ENCODE measurements at places on chromosomes 16 and 17. TPM values are rescaled to one million over a fixed set of nuclear protein-coding genes. Genes with fewer than 3 reads are reported as not detected.

GOSR2 gene
- 66.5 TPM for total RNA-seq

YBX2 gene
- not detected for total RNA-seq

- no peak overlapping the region for H3K27ac ChIP-seq
- no peaks in the 10 kb centered on the region for H3K36me3 ChIP-seq
- H3K4me1 ChIP-seq: peaks cover 10% of the 10 kb centered on the region
Measured at GRCh38 chr17:43384476-43384862, 14.3 kb upstream of the ARL4D start.

- H3K4me3 ChIP-seq: no peak overlapping the region
- no peaks in the 10 kb centered on the region for H3K36me3 ChIP-seq
- DNase-seq: no peak
- H3K27ac ChIP-seq: no peak overlapping the region
- H3K4me1 ChIP-seq: no peaks in the 10 kb centered on the region
Measured at GRCh38 chr17:81189670-81190530, 23.9 kb upstream of the AATK start.

KIF1C gene
- total RNA-seq: 254 TPM

DNA sequence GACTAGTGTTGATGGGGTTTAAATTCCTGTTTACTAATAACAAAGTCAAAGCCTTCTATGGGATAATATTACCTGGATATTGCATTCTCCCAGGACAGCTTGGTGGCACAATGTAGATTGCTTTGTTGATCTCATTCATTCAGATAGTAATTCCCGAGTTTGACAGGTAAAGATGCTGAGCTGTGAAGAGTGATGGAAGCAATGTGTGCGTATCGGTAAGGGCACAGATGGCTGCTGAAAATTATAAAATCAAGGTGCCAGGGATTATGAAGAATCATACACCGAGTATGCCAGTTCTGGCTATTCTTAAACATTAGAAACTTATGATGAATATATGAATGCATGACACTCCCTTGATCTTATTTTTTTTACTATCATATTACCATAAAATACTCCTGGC is 100.6 kb upstream of the CNTNAP4 start:
- no peak overlapping the region for H3K4me3 ChIP-seq
- H3K27ac ChIP-seq: no peak overlapping the region
- no peaks in the 10 kb centered on the region for H3K4me1 ChIP-seq
- DNase-seq: no peak
- H3K27me3 ChIP-seq: no peaks in the 10 kb centered on the region

TBC1D3E gene
- not detected for total RNA-seq

- H3K4me1 ChIP-seq: peaks cover 3% of the 10 kb centered on the region
- no peaks in the 10 kb centered on the region for H3K36me3 ChIP-seq
- H3K4me3 ChIP-seq: no peak overlapping the region
- no peak overlapping the region for H3K27ac ChIP-seq
- peak; percentile 40 for DNase-seq
Measured at GRCh38 chr17:43822570-43823190, 10.3 kb downstream of the MPP3 start.

- no peaks in the 10 kb centered on the region for H3K27me3 ChIP-seq
- no peaks in the 10 kb centered on the region for H3K4me1 ChIP-seq
- H3K4me3 ChIP-seq: no peak overlapping the region
- DNase-seq: no peak
Measured at GRCh38 chr17:32157225-32157624, 14.9 kb downstream of the RHOT1 start.

GRCh38 chr17:48211787-48212186 is 104.2 kb downstream of the SNX11 start:
- H3K36me3 ChIP-seq: no peaks in the 10 kb centered on the region
- H3K4me1 ChIP-seq: no peaks in the 10 kb centered on the region
- DNase-seq: no peak
- H3K4me3 ChIP-seq: no peak overlapping the region
- peaks cover 15% of the 10 kb centered on the region for H3K27me3 ChIP-seq

- no peak overlapping the region for H3K27ac ChIP-seq
- H3K27me3 ChIP-seq: no peaks in the 10 kb centered on the region
- DNase-seq: no peak
Measured at GRCh38 chr17:1899403-1900000, 69.7 kb downstream of the RPA1 start.

GRCh38 chr17:55377671-55378275 is 43.9 kb downstream of the MMD start:
- no peak for DNase-seq
- no peak overlapping the region for H3K4me3 ChIP-seq
- H3K4me1 ChIP-seq: no peaks in the 10 kb centered on the region
- no peaks in the 10 kb centered on the region for H3K36me3 ChIP-seq
- no peak overlapping the region for H3K27ac ChIP-seq
- H3K27me3 ChIP-seq: no peaks in the 10 kb centered on the region

ZNF821 gene
- total RNA-seq: 5.6 TPM

DNA sequence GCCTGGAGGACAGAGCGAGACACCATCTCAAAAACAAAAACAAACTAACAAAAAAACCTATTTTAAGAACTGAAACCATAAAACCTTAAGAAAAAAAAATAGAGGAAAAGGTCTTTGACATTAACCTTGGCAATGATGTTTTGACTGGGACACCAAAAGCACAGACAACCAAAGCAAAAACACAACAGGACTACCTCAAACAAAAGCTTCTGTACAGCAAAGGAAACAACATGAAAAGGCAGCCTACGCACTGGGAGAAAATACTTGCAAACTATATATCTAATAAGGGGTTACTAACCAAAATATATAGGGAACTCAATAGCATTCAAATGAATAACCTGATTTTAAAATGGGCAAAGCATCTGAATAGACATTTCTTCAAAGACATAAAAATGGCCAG is 32.3 kb downstream of the CDR2 start:
- peaks cover 19% of the 10 kb centered on the region for H3K36me3 ChIP-seq
- no peak overlapping the region for H3K4me3 ChIP-seq
- no peak overlapping the region for H3K27ac ChIP-seq
- no peak for DNase-seq

GRCh38 chr16:87295259-87295658 is 21.9 kb downstream of the C16orf95 start:
- no peaks in the 10 kb centered on the region for H3K36me3 ChIP-seq
- H3K27ac ChIP-seq: no peak overlapping the region
- no peak overlapping the region for H3K4me3 ChIP-seq
- no peaks in the 10 kb centered on the region for H3K27me3 ChIP-seq

ALOX15B gene
- total RNA-seq: 80.2 TPM

DNA sequence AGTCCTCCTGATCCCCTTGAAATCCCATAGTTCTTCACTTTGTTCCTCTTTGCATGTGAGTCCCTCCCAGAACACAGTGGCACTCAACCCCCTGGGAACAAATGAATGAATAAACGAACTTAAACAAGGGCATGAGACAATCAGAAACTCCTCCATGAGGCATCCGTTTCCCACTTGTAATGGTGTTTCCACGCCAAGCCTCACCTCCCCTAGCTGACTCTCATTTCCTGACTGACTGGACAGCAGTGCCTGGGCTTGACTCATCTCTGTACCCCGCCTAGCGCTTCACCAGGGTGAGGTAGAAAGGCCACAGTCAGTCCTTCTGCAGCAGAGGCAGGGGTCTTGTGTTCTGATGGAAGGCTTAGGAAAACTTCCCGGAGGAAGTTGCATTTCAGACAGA is 14.2 kb downstream of the KIF1C start:
- H3K4me1 ChIP-seq: no peaks in the 10 kb centered on the region
- peaks cover 95% of the 10 kb centered on the region for H3K36me3 ChIP-seq
- no peak overlapping the region for H3K27ac ChIP-seq

DNA sequence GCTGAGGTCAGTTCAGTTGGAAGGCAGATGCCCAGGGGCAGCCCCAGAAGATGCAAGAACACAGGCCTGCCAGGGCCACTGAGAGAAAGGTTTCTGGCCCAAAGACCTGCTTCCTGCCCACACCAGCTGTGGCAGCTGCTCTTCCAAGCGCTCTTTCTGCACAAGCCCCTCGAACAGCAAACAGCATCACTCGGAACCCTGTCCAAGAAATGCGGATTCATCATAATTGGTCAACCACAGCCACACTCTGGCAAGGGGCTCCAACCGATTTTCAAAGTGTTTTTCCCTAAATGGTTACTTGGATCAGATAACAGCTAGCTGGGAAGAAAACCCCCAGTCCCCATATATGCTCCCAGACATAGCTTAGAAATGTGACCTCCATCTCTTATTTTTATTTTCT is 71.1 kb upstream of the DNAH17 start:
- H3K36me3 ChIP-seq: no peaks in the 10 kb centered on the region
- no peak for DNase-seq
- H3K27me3 ChIP-seq: no peaks in the 10 kb centered on the region
- H3K4me3 ChIP-seq: no peak overlapping the region

Measured in upper lobe of right lung (tissue), 1 donor.